ENCODE measurements at places on chromosomes 1 and 21.

DNA sequence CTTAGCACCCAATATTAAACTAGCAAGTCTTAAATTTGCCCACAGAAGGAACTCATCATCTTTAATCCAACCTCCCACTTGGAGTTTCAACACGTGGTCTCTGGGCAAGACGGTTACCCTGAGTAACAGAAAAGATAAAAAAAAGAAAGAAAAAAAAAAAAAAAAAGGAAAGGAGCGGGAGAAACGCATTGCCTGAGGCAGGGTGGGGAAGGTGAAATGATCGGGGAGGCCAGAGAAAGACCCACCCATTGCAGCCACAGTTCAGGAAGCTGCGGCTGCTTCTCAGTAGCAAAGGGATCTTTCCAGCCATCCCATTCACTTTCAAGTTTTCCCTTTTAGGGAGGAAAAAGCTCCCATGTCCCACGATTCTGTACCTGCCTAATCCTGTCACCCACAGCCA, 32.0 kb upstream of the OTUD3 start:
- no peak for DNase-seq

- no peak for DNase-seq
Measured at GRCh38 chr1:226276077-226276682, 32.8 kb downstream of the LIN9 start.

GRCh38 chr1:223156343-223156742, 13.3 kb upstream of the TLR5 start:
- no peak for DNase-seq

GRCh38 chr1:3987669-3988235, 87.7 kb upstream of the C1orf174 start:
- DNase-seq, result no peak

DNA sequence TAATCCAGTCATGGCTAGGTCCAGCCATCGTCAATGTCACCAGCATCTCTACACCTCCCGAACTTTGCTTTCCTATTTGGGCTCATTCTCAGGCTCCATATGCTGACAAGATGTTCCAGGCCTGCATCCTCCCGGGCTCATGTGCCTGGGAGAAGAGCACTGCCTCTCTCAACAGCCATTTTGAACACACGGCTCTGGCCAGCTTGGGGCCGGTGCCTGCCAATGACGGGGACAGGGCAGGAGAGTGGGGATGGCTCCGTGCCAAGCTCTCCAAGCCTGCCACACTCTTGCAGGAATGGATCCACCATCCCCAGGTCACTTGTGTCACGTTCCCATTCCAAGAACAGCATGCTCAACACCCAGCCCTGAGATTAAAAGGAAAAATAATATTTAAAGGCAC, 61.4 kb upstream of the PAX7 start:
- DNase-seq, result no peak

- DNase-seq, result no peak
Measured at GRCh38 chr1:107740579-107740978, 224.4 kb downstream of the VAV3 start.

All from dermis microvascular lymphatic vessel endothelial cell (primary cell).